Stimulated activated CD8-positive, alpha-beta memory T cell treated with anti-CD3 and anti-CD28 coated beads, Interleukin-4, amount 100 ng/mL, for 4 hours (primary cell): ENCODE measurements at places on chromosomes 13 and 19.

- peak; percentile 85 for DNase-seq
These were observed 6.3 kb downstream of the PLEKHF1 start for GRCh38 chr19:29671393-29672160.

- no peak for DNase-seq
These were observed 146.3 kb downstream of the TM9SF2 start for GRCh38 chr13:99647596-99647985.

- no peak for DNase-seq
These were observed 353.1 kb downstream of the EFNB2 start for GRCh38 chr13:106182404-106182803.

- no peak for DNase-seq
These were observed 81.9 kb downstream of the TUBGCP3 start for GRCh38 chr13:112506046-112506445.

- no peak for DNase-seq
These were observed 697 bp upstream of the DGKH start for GRCh38 chr13:42047561-42048341.

DNA sequence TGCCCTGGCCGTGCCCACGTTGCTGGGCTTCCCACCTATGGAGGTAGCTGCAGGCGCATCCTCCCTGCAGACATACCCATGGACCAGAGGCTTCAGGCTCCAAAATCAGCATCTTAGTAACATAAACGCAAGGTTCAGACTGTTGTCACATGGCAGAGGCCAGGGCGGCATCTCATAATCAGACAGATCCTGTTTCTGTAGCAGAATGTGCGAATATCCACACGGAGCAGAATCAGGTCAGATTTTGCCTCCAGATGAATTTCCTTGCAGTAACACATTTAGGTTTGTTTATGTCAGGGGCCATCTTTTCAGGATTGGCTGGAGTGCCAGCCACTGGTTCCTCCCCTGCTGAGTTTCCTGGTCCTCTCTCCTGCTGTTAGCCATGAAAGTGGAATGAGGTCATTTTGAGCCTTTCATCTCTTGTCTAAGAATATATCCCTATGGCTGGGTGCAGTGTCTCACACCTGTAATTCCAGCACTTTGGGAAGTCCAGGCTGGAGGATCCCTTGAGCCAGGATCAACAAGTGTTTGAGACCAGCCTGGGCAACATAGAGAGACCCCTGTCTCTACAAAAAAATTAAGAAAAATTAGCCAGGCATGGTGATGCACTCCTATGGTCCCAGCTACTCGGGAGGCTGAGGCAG, 20.5 kb downstream of the SMARCA4 start:
- DNase-seq, result no peak

DNA sequence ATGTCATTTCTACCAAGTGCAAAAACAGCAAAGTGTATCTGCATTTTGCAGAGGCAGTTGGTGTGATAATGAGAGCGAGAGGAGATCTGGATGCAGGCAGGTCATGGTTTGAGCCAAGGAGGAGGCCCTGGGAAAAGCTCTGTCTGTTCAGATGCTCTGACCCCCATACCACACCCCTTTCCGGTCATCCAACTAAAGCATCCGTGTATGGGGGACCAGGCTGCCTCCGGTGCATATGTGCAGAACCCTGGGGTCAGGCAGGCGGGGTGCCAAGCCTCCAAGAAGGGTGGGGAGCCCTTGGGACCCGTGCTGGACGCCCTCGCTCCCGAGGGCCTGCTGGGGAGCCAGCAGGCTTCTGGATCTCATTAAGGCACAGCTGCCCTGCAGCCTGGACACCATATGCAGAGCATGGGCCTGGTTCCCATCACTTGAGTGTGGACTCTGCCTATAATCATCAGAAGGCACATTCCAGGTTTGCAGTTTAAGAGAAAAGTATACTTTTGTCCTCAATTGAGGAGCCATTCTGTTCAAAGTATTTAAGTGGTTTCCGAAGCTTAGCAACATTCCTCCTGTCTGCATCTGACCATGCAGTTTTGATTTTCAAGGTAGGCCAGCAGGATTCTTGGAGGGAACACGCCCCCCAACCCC, 56.1 kb downstream of the ALOX5AP start:
- no peak for DNase-seq

GRCh38 chr19:14821937-14822336, 13.0 kb downstream of the OR7A5 start:
- no peak for DNase-seq

- DNase-seq, result no peak
These were observed 22.8 kb upstream of the NDUFS7 start for GRCh38 chr19:1360818-1361461.

GRCh38 chr13:110652231-110652730, 36.9 kb downstream of the NAXD start:
- DNase-seq, result no peak

DNA sequence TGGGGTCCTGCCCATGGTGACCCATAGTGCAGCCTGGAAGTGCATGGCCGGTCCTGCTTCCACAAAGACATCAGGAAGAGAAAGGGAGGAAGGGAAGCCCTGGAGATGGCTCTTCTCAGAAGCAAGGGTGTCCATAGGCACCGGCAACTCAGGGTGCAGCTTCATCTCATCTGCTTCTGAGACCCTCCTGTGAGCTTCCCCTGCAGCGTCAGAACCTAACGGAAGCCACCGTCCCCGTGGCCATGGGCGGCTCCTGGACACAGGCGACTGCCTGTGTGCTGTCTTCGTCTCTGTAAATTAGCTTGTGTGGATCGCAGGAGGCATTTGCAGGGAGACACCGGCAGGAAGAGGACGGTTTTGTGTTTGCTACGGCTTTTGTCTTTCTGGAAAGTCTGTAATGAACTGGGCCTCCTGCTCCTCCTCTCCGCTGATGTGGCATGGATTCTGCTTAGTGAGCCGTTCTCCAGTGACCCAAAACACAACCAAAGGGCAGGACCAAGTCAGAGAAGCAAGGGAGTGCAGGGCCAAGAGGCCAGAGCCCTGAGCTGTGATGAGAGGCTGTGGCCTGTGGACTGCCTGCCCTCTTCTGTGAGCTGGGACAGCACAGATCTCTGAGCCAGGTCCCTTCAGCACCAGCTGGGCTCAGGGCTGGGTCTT, 2.5 kb downstream of the ATP4B start:
- DNase-seq, result no peak

DNA sequence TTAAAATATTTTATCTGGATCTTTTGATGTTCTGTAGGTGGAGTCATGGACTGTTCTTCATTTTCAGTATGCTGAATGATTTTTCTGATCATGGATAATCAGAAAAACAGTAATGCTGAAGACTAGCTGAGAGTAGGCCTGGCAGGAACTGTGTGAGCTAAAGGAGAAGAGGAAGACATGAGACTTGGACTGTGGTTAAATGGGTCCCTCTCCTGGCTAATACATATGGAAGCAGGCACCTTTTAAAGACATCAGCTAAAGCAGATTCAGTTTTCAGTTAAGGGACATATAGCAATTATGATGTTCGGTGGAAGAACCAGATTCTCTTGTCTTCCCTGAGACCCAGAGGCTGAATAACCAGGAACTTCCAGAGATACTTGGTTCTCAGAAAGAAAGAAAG, 169.4 kb downstream of the OLFM4 start:
- no peak for DNase-seq

DNA sequence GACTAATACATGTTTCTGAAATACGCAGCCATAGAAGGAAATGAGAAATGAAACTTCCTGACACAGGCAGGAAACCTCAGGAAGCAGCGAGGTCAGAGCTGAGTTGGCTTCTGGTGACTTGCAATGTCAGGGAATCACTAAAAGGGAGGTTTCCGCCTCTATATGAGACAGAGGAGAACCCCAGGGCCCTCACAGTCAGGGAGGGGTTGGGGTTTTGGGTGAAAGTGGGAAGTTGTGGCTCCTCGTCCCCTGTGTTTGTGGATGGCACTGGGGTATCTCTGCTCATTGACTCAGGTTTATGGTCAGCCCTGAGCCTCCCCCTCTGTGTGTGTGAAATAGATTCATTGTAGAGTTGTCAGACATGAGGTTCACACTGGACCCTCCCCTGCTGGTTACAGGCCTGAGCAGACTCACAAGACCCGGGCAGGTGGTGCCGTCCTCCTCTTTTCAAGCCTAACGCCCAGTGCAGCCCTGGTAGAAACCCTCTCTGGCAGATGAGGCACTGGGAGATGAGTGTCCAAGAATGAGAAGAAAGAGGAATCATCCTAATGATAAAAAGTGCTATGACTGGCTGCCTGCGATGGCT, 5.5 kb upstream of the LILRA6 start:
- no peak for DNase-seq

DNA sequence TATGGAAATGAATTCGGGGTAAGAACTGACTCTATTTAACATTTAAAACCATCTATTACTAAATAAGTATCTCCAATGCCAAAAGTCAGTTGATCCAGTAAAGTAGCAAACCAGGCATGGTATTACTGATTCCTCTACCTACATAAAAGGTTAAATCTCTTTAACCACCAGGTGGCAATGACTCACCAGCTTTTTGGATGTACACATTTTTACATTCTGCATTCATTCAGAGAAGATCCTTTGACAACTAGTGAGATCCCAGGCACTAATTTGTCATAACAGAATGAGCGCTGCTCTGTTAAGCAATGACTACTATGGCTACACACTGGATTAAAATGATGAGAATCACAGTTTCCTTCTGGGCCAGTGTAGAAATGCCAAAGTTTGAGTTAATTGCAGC, 329.8 kb upstream of the GPC6 start:
- DNase-seq, result no peak

- no peak for DNase-seq
These were observed 20.6 kb downstream of the USPL1 start for GRCh38 chr13:30638301-30638700.

DNA sequence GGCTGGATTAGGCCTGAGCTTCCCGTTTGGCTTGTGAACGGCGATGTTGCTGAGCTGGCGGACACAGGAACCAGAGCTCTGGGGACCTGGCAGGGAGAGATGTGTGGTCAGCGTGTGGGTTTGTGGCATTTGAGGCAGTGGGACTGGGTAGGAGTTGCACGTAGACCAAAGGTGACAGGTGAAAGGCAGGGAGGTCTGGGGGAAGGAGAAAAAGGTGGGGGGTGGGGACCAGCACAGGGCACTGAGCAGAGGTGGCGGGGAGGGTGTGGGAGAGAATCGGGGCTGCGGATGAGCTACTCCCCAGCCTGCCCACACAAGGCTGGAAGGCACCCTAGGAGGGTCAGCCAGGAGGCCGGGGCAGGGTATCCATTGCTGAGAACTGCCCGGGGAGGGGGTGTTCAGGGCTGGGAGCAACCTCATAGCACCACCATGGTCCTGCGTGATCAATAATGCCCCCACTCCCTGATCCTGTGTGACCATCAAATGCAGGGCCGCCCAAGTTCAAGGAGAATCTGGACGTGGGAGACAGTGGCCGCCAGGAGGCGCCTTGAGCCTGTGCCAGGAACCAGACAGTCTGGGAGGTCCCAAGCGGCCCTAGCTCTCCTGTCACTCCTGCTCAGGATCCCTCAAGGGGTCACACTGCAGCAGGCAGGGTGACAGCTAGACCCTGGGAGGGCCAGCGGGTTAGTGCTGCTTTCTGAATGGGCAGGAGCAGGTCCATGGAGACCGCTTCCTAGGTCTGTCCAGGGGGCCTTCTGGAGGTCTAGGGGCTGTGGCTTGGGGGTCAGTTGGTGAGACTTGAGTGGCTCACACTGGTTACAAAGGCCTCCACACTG, 12.8 kb upstream of the SELENOW start:
- no peak for DNase-seq

- no peak for DNase-seq
These were observed 867 bp downstream of the WBP4 start for GRCh38 chr13:41061914-41062837.

DNA sequence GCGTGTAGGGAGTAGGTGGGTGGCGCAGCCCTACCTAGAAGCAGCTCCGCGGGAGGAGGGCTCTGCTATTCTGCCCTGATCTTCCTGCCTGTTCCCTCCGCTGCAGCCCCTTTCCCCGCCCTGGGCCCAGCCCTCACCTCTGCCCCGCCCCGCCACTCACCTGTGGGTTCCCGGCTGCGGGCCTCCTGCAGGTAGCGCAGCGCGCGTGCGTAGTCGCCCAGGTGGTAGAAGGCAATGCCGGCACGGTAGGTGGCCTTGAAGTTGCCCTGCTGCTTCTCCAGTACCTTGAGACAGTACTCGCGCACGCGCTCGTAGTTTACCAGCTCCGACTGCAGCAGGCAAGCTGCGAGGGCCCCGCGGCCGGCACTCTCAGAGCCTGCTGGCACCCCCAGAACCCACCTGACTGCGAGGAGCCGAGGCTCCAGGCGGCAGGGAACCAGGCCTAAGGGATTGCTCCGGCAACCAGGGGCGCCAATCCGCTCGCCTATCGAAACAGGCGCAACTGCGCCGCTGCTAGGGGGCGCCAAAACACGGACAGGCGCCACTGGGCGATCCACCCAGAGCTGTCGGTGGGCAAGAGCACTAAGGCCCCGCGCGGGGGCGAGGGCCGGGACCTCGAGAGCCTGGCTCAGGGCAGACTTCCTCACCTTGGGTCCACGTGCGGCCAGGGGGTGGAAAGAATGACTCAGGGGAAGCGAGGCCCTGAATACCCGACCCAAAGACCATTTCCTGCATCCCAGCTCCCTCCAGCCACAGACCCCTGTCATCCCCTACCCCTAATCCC, 965 bp downstream of the TTC9B start:
- no peak for DNase-seq

DNA sequence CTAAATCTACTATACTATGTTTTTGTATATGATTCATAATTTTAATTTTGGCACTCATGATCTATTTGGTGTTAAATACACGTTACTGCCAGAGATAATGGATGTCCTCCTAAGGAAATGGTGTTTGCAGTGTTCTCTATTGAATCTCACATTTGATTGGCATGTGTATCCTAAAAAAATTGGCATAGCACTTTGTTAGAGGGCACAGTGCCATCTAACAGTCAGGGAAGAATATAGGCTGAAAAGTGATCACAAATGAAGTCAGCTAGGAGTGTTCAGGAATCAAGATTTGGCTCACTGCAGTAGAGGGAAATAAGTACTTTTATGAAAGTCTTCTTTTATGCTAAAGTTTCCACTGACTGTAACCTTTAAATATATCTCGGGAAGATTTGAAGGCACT, 624.6 kb downstream of the GPC6 start:
- no peak for DNase-seq

GRCh38 chr13:50248516-50249143, 233.4 kb downstream of the KCNRG start:
- DNase-seq, result no peak

- no peak for DNase-seq
These were observed 69.0 kb upstream of the NPAS1 start for GRCh38 chr19:46950526-46951170.

DNA sequence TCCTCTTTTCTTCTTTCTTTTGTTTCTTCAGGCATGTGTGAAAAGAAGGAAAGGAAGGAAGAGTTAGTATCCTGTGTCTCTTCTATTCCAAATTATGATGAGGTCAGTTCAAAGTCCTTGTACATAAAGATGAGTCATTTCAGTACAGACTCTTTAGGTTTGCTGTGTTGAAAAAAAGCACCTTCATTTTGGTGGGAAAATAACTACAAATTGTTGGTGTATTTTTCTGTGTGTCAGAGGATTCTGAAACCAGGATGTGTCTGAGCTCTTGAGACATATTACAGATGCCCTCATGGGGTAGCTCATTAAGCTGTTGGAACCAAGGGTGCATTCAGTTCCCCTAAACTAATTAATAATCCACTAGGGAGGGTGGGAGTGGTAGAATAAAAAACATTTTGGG, 5.8 kb upstream of the HSPH1 start:
- DNase-seq, result no peak
